Activated T-cell treated with anti-CD3 and anti-CD28 coated beads for 24 hours (primary cell): ENCODE measurements at places on chromosomes 11 and 22.

DNA sequence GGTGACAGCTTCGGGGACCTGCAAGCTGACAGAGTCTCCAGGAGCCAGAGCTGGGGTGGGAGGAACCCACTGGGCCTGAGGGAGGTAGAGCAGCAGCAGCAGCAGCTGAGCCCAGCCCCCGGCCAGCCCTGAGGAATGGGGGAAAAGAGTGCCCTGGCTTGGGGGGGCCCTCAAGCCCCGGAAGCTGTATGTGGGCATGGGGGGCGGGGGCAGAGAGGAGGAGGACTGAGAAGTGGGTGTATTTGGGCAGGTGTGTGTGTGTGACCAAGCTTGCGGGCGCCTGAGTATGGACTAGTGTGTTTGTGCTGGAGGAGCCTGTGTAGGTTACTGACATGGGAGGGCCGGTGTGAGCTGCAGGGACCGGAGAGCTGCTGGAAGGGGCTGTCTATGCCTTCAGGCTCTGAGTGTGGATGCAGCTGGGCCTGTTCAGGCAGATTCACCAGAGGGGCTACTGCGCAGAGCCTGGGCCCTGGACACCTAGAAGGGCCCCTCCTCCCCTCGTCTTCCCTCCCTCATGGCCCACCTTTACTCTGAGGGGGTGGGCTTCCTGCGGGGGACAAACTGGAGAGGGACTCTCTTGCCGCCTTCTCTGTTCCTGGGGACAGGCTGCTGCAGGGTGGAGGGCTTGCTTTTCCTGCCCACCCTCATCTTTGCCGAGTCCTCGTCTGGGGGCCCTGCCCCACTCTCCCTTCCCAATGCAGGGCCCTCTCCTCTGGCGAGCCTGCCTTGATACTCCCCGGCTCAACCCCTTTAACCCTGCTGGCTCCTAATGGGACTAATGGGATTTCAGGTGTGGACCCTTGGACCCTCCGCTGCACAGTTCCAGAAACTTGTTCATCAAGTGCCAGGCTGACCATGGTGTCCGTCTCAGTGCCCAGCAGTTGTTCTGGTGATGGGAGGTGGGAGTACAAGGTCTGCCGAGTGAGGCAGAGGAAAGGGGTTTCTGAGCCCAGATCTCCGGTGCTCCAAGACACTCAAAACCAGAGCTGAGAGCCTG lies 28.2 kb downstream of the ST3GAL4 start:
- DNase-seq: no peak

DNA sequence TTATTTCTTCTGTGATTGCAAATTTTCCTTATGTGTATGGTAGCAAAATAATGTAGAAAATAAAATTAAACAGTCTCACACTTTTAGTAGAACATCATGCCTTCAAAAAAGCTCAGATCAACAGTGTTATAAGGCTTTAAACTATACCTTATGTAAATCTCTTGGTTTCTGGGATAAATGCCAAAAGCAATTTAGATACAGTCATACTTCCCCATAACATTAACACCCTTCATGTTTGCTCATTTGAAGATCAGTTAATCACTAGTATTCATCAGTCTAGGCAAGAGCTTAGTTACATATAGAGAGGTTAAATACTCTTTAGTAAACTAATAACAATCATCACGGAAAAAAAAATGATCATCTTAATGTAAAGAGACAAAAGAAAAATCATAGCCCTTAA lies 421.8 kb upstream of the ANO3 start:
- no peak for DNase-seq

DNA sequence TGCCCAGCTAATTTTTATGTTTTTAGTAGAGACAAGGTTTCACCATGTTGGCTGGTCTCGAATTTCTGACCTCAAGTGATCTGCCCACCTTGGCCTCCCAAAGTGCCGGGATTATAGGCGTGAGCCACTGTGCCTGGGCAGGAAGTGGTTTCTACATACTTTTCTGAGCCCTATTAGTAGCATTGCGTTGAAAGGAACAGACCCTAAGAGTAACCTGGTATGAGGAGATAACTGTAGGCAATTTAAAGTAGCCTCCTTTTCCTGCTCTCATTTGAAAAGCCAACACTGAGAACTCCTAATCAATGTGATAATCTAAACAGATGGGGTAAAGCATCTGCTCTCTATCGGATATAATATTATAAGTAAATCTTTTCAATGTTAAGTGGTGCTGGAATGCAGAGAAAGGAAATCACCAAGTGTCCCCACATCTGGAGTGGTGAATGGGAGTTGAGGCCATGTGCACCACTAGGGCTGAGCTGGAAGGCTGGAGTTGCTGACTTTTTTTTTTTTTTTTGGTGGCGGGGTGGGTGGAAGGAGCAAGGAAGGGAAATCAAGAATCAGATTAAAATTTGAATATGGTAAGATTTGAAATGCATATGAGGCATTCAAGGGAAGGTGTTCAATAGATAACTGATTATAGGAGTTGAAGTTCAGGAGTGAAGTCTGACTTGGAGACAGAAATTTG lies 20.7 kb downstream of the PDHX start:
- DNase-seq: no peak

- DNase-seq: no peak
Measured at GRCh38 chr22:18997925-18998315, 61.8 kb upstream of the PRODH start.

DNA sequence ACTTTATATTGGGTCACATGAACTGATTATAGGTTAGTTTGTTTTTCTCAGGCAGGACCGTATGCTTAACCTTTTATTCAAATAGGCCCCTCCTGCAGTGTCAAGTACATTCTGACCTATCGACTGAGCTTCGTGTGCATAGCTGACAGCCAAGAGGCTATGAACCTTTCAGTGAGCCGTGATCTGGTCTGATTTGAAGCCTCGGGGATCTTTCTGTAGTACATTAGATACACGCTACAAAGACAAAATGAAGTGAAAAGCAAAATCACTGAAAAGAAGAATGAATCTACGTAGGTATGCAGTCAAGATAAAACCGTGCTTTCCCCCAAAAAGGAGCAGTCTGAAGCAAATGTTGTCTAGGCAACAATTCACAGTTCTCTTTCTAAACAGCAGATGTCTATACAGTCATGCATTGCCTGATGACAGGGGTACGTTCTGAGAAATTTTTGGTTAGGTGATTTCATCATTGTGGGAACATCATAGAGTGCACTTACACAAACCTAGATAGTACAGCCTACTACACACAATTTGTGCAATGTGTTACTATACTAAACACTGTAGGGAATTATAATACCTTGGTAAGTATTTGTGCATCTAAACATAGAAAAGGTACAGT lies 18.1 kb downstream of the JHY start:
- no peak for DNase-seq

DNA sequence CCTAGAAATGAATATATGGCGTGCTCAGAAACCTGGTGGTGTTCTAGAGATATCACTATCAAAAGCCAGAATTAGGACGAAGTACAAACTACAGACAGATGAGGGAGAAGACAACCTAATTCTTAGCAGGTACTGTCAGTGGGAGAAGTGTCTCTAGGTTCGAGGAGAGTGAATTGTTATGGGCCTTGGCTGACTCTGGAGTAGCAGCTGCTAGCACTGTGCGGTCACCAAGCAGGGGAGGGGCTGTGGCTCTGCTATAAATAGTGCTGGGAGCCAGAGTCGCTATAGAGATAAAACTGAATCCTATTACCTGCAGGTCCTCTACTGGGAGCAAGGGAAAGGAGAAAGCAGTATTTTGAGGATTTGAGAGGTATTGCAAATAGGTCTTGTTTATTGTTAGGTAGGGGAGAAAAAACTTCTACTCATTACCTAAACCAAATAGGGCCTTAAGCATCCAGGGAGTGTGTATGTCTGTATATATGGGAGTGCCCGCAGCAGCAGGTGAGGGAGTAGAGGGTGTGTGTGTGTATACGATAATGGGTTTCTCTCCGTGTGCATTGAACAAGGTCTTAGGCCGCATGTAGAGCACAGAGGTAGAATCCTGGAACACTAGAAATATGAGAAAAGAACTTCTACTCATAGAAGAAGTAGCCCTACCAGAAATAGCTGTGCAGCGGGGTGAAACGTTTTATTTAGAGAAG lies 2.2 kb downstream of the MADD start:
- no peak for DNase-seq

DNA sequence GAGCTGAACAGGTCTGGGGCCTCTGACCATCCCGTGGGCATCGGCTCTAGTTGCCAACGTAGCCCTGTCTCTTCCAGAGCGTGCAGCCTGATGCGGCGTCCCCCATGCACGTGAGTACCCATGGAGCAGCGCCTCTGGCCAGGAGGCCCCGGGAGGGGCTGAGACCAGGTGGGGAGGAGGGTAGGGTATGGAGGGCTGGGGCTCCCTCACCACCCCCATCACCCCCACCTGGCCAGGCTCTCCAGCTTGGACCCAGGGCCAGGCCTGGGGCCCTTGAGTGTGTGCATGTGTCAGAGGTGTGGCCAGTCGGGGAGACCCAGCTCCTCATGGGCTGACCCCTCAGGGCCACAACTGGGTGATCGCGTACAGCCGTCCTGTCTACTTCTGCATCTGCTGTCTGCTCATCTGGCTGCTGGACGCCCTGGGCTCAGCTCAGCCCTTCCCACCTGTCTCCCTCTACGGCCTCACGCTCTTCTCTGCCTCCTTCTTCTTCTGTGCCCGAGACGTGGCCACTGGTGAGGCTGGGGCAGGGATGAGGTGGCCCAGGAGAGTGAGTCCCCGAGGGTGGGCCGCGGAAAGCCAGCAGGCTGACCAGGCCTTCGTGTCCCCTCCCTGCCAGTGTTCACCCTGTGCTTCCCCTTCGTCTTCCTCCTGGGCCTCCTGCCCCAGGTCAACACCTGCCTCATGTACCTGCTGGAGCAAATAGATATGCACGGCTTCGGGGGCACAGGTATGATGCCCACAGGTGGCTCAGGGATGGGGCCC lies 8.5 kb downstream of the PCNX3 start:
- DNase-seq: no peak
